ENCODE measurements at places on chromosomes 3 and 15. TPM values are rescaled to one million over a fixed set of nuclear protein-coding genes. Genes with fewer than 3 reads are reported as not detected.

The ARID3B gene
- 58.3 TPM for total RNA-seq

The RASGRP1 gene
- total RNA-seq = 96.5 TPM

The MNS1 gene
- total RNA-seq = not detected

The SOX2 gene
- not detected for total RNA-seq

The CPLX3 gene
- total RNA-seq = 0.16 TPM

The ALAS1 gene
- total RNA-seq = 17.0 TPM

The CSNK1G1 gene
- total RNA-seq = 36.8 TPM

The IMPG2 gene
- 0.72 TPM for total RNA-seq

The RAP2B gene
- total RNA-seq = 38.1 TPM
